Activated naive CD4-positive, alpha-beta T cell (primary cell): ENCODE measurements at places on chromosomes 2 and 18.

GRCh38 chr2:17573804-17574175, 33.3 kb downstream of the VSNL1 start:
- DNase-seq: no peak

DNA sequence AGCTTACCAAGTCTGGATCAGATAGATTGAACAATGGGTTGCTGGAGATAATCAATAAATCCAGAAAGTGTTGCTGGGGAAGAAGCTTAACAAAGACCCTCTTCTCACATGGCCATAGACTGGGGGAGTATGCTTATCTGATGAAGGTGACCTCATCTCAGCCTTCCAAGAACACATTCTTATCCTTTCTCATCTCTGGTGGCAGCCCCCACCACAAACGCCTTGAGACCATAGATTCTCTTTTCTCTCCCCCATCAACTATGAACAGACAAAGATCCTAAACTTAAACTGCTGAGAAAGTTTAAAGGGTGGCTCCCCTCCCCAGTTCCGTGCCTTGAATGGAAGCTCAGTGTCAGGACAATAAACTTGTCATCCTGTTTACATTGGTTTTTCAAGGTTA, 428.7 kb upstream of the TRIB2 start:
- no peak for DNase-seq

DNA sequence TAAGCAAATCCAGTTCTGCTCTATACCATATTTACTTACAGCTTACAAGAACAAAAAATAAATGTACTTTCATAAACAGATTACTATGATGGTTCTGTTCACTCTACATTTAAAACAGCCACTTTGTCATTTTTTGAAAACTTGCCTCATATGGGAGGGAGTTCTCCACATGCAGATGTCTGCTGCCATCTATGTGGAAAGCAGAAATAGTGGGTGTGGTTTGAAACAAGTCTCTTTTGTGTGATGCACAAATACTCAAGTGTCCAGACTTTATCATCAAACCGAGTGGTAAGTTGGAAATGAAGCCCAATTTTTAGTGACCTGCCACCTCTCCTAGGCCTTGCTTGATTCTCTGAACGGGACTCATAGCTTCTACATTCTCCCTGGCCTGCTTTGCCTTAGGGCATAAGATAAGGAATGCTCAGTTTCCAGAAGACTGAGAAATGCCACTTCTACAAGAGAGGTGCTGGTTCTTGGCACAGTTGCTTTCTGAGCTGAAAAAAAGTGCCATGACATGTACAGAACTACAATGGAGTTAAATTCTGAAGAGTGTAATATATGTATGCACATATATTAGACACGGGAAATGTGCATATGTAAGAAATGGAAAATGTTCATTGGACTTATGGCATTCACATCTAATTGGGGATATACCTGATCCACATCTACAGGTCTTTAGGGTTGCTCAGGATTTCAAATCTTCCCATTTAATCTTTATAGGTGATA, 221.0 kb downstream of the SLC8A1 start:
- no peak for DNase-seq

GRCh38 chr2:160289126-160289525, 89.1 kb upstream of the ITGB6 start:
- DNase-seq: no peak

GRCh38 chr2:26691161-26691560, 1.4 kb upstream of the KCNK3 start:
- no peak for DNase-seq

DNA sequence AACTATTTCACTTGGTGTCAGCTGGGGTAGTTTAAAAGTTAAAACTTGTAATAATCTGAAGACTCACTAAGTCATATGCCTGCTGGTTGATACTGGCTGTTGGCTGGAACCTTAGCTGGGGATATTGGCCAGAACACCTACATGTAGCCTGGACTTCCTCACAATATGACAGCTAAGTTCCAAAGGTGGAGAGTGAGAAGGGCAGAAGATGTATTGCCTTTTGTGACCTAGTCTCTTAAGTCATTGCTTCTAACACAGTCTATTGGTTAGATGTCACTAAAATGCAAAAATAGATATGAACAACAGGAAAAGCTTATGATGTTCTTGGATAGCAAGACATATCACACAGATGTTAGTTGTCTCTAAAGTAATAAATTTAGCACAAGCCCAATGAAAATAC, 113.2 kb upstream of the CHAC2 start:
- DNase-seq: no peak

- peak; percentile 19 for DNase-seq
Measured at GRCh38 chr2:174597345-174598047, at the start of gene WIPF1. TSS of gene WIPF1 (minus strand) at chr2:174597804. CDS start at chr2:174585573, 12,231 bp downstream.

GRCh38 chr2:102514061-102514785, 41.2 kb downstream of the SLC9A4 start:
- no peak for DNase-seq
